Activated CD4-positive, alpha-beta T cell treated with anti-CD3 and anti-CD28 coated beads for 36 hours (primary cell): ENCODE measurements at places on chromosomes 3 and 15. TPM values are rescaled to one million over a fixed set of nuclear protein-coding genes. Genes with fewer than 3 reads are reported as not detected.

DNA sequence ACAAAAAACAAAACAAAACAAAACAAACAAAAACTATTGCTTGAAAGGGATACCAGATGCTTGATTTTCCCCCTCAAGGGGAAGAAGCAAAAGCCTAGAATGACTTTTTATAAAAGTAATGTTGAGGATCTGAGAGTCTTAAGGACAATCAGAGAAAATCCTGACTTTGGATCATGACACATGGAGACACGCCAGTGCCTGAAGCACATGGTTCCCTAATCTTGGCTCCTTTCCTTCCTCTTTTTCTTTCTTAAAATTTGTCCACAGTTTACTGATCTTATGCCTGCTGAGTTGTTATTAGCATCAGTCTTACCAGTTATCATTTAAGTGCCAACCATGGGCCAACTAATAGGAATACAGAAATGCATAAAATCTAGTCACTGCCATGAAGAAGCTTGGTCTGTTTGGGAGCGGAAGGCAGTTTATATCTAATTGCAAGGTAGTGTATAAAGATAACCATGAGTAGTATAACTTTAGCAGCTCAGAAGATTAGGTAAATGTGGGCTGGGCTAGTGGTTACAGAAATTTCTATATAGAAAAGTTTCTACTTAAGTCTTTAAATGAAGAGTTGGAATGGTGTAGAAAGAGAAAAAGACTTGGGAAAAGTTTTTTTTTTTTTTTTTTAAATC, 6.9 kb downstream of the GLCE start:
- DNase-seq, result no peak

DNA sequence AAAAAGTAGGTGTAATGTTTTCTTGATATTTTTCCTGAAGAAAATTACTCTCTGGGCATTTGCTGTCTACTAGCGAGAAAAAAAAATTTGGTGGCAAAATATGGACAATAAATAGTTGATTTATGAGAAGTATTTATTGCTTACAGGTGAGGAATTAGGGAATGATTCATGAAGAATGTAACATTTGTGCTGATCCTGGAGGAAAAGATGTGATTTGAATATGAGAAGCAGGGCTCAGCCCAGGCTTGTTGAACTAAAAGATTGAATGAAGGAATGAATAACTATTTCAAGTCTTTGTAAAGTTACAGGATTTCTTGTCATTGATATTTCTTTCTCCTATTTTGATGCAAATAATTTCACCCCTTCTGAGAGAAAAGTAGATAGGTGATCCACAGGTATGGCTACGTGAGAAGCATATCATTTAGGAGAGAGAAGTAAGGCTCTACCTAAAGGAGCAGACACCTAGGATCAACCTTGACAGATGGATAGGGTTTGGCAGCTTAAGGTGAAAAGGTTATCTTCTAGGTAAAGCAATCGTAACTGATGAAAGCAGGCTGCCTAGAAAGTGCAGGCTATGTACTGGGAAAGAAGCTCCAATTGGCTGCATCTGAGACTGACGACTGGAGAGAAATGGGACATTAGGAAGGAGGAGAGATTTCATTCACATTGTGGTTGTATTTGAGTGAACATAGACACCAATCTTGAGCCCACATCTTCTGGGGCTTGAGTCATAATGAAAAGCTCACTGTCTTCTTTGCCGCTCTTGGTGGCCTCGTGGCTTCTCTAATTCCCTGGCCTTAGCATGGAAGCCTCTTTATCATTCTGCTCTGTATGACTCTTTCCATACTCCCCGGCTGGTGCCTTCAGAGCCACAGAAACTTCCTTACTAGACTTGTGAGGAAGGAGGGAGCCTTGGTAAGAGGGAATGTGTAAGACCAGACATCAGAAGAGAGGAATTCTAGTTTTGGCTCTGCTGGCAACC, 106.5 kb downstream of the P3H2 start:
- DNase-seq, result no peak

GRCh38 chr3:56118968-56119367, 349.3 kb downstream of the ERC2 start:
- no peak for DNase-seq

DNA sequence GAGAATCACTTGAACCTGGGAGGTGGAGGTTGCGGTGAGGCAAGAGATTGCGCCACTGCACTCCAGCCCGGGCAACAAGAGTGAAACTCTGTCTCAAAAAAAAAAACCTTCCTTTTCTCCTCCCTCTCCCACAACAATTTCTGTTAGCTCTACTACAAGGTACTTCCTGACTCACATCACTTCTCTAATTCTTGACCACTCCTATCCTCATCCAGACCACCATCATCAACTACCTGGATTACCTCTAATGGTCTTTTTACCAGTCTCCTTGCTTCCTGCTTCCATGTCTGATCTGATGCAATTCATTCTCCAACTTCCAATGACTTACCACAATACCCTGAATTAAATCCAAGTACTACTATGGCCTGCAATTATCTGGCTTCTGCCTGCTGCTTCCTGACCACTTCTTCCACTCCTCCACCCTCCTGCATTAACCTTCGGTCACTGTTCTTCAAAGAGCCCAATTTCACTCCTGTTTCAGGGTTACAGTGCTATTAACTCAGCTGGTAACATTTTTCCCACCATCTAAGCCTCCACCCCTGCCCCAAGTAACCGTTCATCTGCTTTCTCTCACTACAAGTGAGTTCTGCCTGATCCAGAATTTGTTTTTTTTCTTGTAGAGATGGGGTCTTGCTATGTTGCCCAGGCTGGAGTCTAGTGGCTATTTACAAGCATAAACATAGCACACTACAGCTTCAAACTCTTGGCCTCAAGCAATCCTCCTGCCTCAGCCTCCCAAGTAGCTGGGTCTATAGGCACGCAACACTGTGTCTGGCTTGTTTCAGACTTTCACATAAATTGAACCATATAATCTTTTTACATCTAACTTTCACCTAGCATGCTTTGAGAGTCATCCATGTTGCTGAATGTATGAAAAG, 27.8 kb downstream of the DCAF1 start:
- DNase-seq, result no peak

- DNase-seq, result no peak
Observed at GRCh38 chr3:123664753-123665152, 79.9 kb upstream of the HACD2 start.

DNA sequence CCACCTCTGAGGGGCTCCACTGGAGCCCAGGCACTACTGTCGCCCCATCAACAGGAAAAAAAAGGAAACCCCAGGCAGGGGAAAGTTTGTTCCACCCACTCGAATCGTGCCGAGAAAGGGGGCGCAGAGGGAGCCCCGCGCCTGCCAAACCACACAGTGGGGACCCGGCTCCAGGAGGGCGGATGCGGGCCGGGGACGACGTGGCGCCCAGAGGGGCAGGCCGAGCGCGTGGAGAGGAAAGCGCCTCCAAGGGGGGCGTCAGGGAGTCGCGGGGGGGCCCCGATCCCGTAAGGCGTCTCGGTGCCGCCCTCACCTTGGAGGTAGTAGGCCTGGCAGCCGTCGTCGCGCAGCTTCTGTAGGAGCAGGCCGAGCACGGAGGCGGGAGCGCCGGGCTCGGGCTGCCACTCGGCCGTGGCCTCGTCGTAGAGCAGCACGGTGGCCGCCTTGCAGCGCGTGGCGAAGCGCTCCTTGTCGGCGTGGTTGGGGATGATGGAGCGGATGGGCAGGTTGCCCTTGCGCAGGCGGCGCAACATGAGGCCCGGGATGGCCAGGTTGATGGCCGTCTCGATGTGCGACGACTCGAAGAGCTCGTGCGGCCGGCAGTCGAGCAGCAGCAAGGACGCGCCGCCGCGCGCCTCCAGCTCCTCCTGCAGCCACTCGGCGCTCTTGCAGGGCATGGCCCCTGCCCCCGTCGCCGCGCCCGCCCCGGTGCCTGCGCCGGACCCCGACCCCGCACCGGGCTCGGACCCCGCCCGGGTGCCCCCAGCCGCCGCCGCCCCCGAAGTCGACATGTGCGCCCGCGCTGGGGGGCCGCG, 627 bp downstream of the DUSP7 start:
- DNase-seq, result peak; percentile 74

GRCh38 chr3:109685084-109686079, 348.0 kb upstream of the DPPA4 start:
- DNase-seq, result peak; percentile 34

GRCh38 chr3:23698652-23699313, 107.0 kb upstream of the UBE2E1 start:
- DNase-seq, result no peak

DNA sequence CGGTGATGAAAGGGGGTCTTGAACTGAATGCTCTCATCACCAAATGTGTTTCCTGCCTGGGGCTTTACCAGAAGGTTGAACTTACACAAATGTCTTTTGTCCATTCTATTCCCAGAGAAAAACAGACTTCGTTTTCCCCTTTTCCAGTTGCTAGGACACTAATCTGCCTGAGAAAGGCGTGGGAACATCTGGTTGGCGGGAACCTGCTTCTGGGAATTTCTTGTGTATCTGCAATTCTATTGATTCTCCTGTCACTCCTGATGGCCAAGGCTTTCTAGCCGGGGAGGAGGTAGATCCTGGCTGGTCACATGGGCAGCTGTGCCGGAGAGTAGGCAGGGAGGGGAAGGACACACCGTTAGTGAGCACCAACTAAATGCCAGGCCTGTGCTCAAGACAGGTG, 31.1 kb upstream of the CCDC174 start:
- DNase-seq, result no peak

DNA sequence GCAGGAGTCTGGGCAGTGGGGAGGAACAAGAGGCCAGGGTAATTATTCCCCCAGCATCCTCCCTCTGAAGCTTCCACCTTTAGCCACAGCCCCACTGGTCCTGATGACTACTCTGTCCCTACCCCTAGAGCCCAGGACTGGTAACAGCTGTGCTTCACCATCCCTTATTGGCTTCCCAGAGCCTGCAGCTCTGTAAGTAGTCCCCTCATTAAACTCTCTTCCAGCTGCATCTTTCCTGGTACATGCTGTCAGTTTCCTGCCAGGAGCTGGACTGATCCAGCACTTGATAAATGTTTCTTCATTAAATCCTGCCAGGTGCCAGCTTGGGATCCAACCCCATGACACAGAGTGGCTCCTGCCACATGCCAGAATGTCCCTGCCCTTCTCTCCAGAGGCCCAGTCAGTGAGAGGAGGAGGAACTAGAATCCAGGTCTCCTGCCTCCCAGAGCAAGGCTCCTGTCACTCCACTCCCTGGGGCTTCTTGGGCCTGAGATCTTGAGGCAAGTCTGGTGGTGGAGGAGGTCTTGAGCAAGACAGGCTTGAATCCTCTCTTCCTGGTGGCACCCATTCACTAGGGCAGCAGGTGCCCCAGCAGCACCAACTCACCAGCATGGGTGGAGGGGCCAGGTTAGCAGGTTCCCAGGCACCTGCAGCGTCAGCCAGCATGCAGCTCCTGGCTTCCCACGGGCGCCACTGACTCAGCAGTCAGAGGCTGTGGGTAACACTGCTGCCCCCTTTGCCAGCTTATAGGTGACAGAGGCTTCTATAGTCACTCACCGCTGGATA, 27.6 kb downstream of the FBXW12 start:
- no peak for DNase-seq

DNA sequence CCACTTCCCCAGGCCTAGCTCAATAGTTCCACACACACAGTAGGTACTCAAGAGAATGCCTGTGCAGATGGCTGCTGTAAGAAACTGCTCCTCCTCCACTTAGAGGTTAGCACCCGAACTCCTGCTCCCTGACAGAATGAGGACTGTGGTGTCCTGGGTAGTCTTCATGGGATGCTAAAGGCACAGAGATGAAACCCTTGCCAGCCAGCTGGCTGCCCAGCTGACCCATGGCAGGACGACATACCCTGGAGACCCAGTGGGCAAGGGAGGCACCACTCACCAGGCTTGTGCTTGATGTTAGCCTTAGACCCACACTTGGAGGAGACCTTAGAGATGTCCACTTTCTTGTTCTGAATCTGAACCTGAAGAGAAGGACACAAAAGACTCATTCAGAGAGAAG, 54.2 kb downstream of the DHX30 start:
- DNase-seq, result no peak

GRCh38 chr15:36886701-36887100, 213.6 kb downstream of the MEIS2 start:
- no peak for DNase-seq

Gene CCDC39
- total RNA-seq, result not detected

Gene KLHL40
- not detected for total RNA-seq

Gene SLC27A2
- total RNA-seq, result 20.7 TPM

Gene SLC22A13
- 0.21 TPM for total RNA-seq
